HCEC 1CT (cell line): ENCODE measurements at places on chromosomes 7 and 10.

GRCh38 chr7:113368256-113368655 lies 249.9 kb upstream of the SMIM30 start:
- no peak for DNase-seq

- no peak for DNase-seq
Observed at GRCh38 chr10:621981-622740, 67.3 kb downstream of the DIP2C start.

DNA sequence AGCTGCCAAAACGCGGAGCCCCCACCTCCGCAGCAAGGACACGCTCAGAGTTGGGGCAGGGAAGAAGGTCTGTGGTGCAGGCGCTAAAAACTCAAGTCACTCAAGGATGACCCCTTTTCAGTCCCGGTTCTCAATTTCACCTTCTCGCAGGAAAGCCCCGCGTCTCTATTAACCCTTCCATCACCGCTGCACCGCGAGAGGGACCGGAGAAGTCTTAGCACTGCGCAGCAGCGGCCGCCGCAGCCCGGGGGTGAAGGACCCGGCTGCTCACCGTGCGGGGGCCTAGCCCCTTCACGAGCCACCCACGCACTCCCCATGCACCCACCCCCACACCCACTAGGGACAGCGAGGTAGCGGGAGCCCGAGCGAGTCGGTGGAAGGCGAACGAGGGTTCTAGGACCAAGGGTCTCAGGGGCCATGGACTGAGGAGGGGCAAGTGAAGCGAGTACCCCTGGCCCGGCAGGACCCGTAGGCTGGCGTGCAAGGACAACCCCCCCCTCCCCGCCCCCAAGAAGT lies 162.9 kb downstream of the SH3PXD2A start:
- no peak for DNase-seq

- no peak for DNase-seq
Observed at GRCh38 chr7:157301610-157302120, 35.1 kb upstream of the DNAJB6 start.

DNA sequence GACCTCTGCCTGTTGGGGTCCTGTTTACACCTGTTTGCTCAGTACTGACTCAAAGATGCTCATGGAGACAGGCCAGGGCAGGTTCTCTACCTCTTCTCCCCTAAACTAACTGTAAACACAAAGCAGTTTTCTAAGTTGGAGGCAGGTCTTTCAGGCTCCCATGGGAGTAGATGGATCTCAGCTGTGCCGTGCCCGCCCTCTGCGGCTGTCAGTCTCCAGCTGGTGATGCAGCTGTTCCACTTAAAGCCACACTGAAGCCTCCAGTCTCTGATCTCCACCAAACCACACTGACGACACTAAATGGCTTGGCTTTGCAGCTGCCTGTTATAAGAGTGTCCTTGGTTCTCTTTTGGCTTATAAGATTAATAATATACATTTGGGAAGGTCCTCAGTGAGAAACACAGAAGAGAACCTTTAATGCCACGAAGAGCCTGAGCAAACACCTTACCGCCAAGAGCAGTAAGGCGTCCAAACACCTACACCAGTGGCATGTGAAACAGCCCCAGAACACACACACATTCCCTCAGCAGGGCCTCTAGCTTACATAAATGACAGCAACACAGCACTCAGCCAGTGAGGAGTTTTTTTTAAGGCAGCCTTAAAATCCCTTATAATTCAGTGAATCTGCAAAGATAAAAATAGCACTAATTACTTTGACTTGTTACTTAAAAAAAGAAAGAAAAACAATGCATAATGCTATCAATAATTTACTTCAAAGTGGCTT lies 60.4 kb upstream of the KCNIP2 start:
- no peak for DNase-seq

GRCh38 chr7:71457846-71458590 lies 326.1 kb downstream of the GALNT17 start:
- DNase-seq = no peak

DNA sequence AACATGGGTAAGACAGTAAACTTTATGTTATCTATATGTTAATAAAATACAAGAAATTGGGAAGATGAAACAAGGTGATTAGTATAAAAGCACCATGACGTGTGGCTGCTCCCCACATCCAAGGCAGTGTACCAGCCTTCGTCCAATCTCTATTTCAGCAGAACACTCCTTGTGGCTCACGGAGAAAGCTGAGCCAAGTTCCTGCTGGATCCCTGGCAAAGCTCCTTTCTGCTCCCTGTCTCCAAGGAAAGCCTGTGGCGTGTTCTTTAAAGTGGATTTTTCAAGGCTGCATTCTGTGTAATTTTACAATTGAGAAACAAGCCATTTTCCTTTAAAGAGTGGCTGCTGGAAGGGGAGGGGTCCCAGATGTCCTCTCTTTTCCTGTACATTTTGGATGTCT lies 467.3 kb downstream of the PTPRN2 start:
- DNase-seq = no peak

DNA sequence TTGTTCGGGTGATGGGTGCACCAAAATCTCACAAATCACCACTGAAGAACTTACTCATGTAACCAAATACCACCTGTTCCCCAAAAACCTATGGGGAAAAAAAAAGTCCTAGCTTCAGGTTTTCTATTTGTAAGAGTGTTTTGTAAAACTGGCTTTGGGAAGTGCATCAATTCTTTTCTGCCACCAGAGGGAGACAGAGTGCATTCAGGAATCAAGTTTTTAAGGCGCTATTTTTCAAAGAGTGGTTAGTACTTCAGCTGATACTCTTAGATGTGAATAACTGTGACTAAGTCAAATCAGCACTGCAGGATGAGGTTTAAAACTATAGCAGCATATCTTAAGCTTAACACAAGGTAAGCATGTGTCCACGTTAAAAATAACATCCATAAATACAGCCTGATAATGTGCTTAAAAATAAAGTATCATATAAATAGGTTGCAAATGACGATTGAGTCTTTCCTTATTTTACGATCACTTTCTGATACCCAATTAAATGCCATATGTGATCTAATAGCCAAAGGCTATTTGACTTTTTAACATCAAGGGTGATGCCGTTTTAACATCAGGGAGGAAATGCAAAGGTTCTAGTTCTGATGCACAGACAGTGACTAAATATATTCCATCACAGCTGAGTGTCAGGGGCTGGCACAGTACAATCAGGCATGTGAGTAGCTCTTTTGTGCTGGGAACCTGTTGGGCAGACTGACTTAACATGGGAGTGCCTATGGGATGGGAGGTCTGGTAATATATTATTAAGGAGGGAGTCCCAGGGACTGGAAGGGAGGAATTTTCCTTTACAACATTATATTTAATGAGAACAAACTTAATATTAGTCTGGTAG lies 10.6 kb upstream of the LYZL2 start:
- peak; percentile 73 for DNase-seq
